ENCODE measurements at places on chromosomes 7 and 10. TPM values are rescaled to one million over a fixed set of nuclear protein-coding genes. Genes with fewer than 3 reads are reported as not detected.
A peak's percentile ranks its signal among the peaks of the same experiment; 100 is the strongest.

The ERVW-1 gene
- not detected for total RNA-seq

The DNAJC12 gene
- total RNA-seq = 3.0 TPM

The TUBAL3 gene
- total RNA-seq = not detected

The ZNF37A gene
- total RNA-seq = 17.8 TPM

The ZNF107 gene
- total RNA-seq = 20.2 TPM

The TAS2R41 gene
- not detected for total RNA-seq

The SUMF2 gene
- 124 TPM for total RNA-seq

The TLX1 gene
- not detected for total RNA-seq

- H3K27me3 ChIP-seq = peaks cover 23% of the 10 kb centered on the region
- no peak overlapping the region for H3K27ac ChIP-seq
- peak; percentile 52 for DNase-seq
- H3K4me1 ChIP-seq = peaks cover 12% of the 10 kb centered on the region
- no peaks in the 10 kb centered on the region for H3K36me3 ChIP-seq
- H3K4me3 ChIP-seq = peak overlapping the region; percentile 25
Measured at GRCh38 chr7:26664735-26665416, 199.5 kb downstream of the SKAP2 start.

DNA sequence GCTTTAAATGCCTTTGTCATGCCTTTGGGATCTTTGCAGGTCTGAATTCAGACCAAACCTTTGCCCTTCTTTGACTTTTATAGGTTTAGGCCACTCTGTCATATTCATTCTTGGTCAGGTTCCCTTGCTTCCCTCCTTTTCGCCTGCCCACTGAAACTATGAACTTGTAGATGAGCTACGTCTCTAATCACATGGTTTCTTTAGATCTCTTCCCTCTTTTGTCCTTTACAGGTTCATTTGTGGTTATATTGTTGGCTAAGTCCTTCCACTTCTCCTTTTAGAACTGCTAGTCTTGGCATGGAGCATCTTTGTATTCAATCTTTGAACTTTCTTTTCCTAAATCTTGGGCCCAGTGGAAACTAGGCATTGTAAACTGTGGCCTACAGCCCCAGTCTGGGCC is 104.0 kb upstream of the ZEB1 start:
- H3K4me3 ChIP-seq = no peak overlapping the region
- H3K4me1 ChIP-seq = no peaks in the 10 kb centered on the region
- no peaks in the 10 kb centered on the region for H3K36me3 ChIP-seq

GRCh38 chr7:3404501-3404900 is 103.4 kb downstream of the SDK1 start:
- no peak overlapping the region for H3K27ac ChIP-seq
- H3K27me3 ChIP-seq = peaks cover 5% of the 10 kb centered on the region
- no peak overlapping the region for H3K4me3 ChIP-seq
- H3K4me1 ChIP-seq = peaks cover 6% of the 10 kb centered on the region
- no peaks in the 10 kb centered on the region for H3K36me3 ChIP-seq
- DNase-seq = no peak

GRCh38 chr7:12583176-12583575 is 12.7 kb downstream of the SCIN start:
- no peak overlapping the region for H3K27ac ChIP-seq
- peaks cover 7% of the 10 kb centered on the region for H3K27me3 ChIP-seq
- no peak overlapping the region for H3K4me3 ChIP-seq
- DNase-seq = no peak
- no peaks in the 10 kb centered on the region for H3K4me1 ChIP-seq

DNA sequence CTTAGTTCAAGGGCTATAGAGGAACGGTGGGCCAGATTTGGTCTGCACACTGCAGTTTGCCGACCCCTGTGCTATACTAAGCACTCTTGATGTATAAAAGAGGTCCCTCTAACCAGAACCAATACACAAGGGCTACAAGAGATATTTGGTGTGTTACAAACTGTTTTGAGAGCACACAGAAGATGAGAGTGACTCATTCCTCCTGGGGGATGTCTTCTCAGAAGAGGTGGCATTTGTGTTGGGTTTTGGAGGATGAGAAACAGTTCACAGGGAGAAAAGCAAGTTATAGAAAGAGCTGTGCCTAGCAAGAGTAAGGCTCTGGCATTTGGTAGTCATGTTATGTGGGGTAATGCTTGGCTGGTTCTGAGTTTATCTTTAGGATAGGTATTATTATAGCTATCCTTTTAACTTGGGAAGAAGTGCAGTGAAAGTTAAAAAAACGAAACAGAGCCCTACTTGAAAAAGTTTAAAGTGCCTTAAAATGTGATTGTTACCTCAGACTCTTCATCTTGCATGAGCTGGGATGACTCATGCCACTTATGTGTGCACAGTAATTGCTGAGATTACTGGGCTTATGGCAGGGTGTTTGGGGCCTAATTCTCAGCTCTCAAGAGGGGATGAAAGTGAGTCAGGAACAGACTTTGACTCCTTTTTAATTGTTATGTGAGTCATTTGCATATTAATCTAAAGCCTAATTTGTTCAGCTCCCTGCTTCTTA is 160.4 kb downstream of the KIF20B start:
- H3K36me3 ChIP-seq = no peaks in the 10 kb centered on the region
- no peak overlapping the region for H3K4me3 ChIP-seq
- peaks cover 2% of the 10 kb centered on the region for H3K27me3 ChIP-seq
- peaks cover 15% of the 10 kb centered on the region for H3K4me1 ChIP-seq

DNA sequence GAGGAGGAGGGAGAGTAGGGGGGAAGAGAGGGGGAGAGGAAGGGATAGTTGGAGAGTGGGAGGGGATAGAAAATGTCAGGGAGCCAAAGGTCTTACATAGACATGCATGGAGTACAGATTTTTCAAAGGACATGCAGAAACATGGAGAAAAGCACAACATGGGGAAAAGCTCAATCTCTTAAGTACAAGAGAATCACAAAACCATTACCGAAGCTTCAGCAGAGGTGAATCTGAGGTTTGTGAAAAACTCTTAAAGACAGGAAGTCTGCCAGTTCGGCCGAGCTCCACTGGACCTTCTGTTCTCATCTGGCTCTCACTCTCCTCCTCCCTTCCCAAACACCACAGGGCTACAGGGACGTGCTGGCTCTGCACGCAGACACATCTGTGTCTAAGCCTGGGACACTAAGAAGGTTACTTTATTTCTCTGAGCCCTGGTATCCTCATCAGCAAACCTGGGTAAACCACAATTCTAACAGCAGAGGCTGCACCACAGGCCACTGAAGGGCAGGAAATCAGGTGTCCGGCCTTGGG is 133.9 kb downstream of the COBL start:
- peaks cover 2% of the 10 kb centered on the region for H3K4me1 ChIP-seq
- peaks cover 11% of the 10 kb centered on the region for H3K27me3 ChIP-seq
- no peak overlapping the region for H3K27ac ChIP-seq

DNA sequence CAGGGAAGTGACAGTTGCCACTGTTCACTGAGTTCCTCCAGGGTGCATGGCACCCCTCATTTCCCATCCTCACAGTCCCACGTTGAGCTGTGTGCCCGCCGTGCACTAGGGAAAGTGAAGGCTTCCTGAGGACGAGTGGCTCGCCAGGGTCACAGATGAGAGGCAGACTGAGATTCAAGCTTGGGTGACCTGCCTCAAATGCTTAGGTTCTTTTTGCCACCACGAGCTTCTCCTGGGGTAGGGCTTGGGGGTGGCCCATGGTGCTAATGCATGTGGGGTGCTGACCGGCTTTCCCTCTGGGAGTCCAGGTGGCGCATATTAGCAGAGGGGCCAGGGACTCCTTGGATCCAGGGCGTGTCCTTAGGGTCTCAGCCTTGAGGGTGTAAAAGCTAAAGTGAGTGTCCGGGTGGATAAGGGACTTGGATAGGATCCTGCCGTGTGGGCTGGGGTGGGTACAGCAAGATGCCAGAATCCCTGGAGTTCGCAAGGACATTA is 1.9 kb downstream of the CALHM2 start:
- H3K27me3 ChIP-seq = no peaks in the 10 kb centered on the region
- H3K4me3 ChIP-seq = peak overlapping the region; percentile 98
- peaks cover 66% of the 10 kb centered on the region for H3K36me3 ChIP-seq
- H3K27ac ChIP-seq = peak overlapping the region; percentile 92
- peaks cover 76% of the 10 kb centered on the region for H3K4me1 ChIP-seq

DNA sequence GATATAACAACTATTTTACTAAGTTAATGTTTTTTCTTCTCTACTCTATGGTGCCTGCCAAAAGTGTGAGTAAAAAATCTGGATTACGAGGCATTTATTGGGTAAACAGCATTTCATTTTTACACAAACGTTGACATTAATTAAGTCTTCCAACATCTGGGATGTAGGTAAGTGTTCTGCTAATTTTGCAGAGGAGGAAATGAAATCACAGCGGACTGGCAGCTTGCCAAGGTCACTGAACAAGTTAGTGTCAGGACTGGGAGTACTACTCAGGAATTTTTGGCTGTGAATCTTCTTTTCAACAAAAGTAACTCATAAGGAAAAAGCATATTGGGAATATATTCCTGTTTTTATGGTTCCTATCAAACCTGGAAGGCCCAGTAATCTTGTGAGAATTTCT is 612.1 kb upstream of the FZD8 start:
- H3K4me3 ChIP-seq = no peak overlapping the region
- H3K27ac ChIP-seq = no peak overlapping the region
- no peaks in the 10 kb centered on the region for H3K36me3 ChIP-seq
- no peak for DNase-seq

DNA sequence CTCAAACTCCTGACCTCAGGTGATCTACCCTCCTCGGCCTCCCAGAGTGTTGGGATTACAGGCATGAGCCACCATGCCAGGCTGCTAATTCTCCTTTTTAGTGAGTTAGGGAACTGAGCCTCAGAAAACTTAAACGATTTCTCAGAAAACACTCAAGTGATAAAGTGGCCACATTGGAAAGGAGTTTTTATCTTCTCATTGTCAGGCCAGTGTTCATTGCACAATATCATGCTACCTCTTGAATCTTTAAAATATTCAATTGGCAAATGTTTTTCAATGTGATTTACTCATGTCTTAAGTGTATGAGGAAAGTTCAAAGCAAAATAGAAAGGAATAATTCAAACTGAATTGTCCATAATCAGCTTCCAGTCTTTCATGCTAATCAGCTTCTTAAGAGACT is 80.7 kb downstream of the ITGB8 start:
- H3K27ac ChIP-seq = no peak overlapping the region
- H3K27me3 ChIP-seq = no peaks in the 10 kb centered on the region
- DNase-seq = no peak
- H3K4me3 ChIP-seq = no peak overlapping the region
- H3K4me1 ChIP-seq = no peaks in the 10 kb centered on the region

GRCh38 chr7:108136191-108136688 is 6.1 kb upstream of the LAMB4 start:
- H3K36me3 ChIP-seq = peaks cover 7% of the 10 kb centered on the region
- peak overlapping the region; percentile 86 for H3K27ac ChIP-seq
- DNase-seq = no peak

GRCh38 chr7:13731643-13732042 is 257.8 kb downstream of the ETV1 start:
- H3K27ac ChIP-seq = no peak overlapping the region
- no peak overlapping the region for H3K4me3 ChIP-seq
- no peaks in the 10 kb centered on the region for H3K27me3 ChIP-seq
- no peaks in the 10 kb centered on the region for H3K36me3 ChIP-seq
- H3K4me1 ChIP-seq = no peaks in the 10 kb centered on the region

GRCh38 chr7:132577206-132578049 is 1.2 kb upstream of the PLXNA4 start:
- DNase-seq = peak; percentile 56
- peaks cover 30% of the 10 kb centered on the region for H3K36me3 ChIP-seq
- H3K27ac ChIP-seq = no peak overlapping the region
- H3K27me3 ChIP-seq = peaks cover 58% of the 10 kb centered on the region
- peaks cover 58% of the 10 kb centered on the region for H3K4me1 ChIP-seq

DNA sequence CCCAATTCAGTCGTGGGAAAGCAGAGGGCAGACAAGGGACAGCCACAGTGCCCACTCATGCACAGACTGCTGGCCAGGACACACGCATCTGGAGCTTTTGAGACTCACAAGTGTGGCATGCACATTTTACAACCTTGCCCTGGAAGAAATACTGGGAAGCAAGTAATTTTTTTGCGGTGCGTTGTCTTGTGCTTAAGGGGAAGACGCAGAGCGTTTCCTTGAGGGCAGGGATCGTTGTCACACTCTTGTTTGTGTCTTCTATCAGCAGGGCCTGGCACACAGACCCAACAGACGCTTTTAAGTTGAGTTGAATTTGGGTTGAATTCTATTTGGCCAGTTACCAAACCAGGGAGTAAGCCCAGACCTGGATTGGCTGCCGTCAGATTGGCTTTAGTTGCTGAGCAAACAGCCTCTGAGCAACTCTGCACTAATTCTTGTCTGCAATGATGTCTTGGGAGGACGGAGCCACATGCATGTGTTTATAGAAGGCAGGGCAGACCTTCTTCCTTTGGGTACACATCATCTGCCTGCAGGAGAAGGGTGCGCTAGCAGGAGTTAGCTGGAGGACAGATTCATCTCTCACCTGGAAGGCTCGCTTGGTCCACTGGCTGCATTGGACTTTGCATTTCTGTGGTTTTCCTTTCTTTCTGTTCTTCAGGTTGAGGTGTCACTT is 38.4 kb downstream of the IL2RA start:
- H3K36me3 ChIP-seq = peaks cover 88% of the 10 kb centered on the region
- peak; percentile 14 for DNase-seq
- H3K4me3 ChIP-seq = no peak overlapping the region

DNA sequence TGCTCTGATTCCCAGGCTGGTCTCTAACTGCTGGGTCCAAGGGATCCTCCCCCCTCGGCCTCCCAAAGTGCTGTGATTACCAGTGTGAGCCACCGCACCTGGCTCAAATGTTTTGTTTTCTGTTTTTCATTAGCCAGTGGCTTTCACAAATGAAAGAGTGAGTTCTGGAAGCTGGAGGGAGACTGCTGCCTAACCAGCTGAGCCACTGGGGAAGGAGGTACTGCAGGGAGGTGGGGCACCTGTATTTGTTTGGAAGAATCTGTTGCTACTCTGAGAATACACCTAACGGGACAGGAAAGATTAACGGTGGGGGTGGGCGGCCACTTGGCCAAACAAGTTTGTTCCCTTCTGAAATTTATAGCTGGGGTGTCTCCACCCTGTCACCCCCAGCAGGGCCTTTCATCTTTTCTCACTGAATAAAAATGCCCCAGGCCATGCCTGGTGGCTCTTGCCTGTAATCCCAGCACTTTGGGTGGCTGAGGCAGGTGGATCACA is 4.7 kb downstream of the STOX1 start:
- H3K27ac ChIP-seq = no peak overlapping the region
- no peaks in the 10 kb centered on the region for H3K36me3 ChIP-seq

- no peak overlapping the region for H3K27ac ChIP-seq
- H3K36me3 ChIP-seq = no peaks in the 10 kb centered on the region
- H3K27me3 ChIP-seq = no peaks in the 10 kb centered on the region
- H3K4me3 ChIP-seq = no peak overlapping the region
- no peaks in the 10 kb centered on the region for H3K4me1 ChIP-seq
Measured at GRCh38 chr7:65295409-65295808, 78.2 kb upstream of the ZNF92 start.

DNA sequence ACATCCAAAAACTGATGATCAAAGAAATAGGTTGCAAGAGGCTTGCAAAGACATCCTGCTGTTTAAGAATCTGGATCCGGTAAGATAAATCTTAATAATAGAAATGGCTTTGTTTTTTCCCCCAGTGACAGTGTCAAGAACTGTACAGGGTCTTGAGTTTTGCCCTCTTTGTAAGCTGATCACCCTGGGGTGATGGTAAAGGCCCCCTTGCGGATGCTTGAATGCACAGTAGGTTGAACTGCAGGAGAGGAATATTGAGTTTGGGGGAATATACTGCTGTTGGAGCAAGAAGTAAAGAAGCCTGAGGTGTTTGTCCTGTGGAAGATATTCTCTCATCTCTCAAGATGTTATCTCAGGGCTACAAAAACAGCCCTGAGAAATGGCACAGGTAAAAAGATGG is 40.6 kb upstream of the HBP1 start:
- DNase-seq = no peak
- H3K4me1 ChIP-seq = peaks cover 24% of the 10 kb centered on the region
- no peak overlapping the region for H3K4me3 ChIP-seq
- H3K36me3 ChIP-seq = peaks cover 7% of the 10 kb centered on the region
- no peaks in the 10 kb centered on the region for H3K27me3 ChIP-seq
- no peak overlapping the region for H3K27ac ChIP-seq
